H9 (cell line): ENCODE measurements at places on chromosomes 4 and X.

- no peak for DNase-seq
Measured at GRCh38 chr4:54255881-54256280, 26.8 kb downstream of the PDGFRA start.

DNA sequence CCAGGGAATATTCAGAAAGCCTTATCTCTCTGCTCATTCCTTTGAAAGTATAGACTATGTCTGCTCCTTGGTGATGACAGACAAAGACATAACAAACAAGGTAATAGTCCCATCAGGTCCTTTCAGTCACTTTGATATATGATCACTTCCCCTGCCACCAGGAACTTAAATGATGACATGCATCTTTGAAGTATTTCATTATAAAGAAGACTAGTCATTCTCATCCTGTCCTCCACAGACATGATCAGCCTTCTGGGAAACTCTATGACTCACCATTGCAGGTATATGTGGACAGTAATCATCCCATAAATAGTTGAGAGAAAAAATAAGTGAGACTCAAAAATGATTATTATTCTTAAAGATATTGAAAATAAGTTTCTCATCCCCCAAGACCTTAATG, 117.5 kb upstream of the VCX2 start:
- no peak for DNase-seq

DNA sequence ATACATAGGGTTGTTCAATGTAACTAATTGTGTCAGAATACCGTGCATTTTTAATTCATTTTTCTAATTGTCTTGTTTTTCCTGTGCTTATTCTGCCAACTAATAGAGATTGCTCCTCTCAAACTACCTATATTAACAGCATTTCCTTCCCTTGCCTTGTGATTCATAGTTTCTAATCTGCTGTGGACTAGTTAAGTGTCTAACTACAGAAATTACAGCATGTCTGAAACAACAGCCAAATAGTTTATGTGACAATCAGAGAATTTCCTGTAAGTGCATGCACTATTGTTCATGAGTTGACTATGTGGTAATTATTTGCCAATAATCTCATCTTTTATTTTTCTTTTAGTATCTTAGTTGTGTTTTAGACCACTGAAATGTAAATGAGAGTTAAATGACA, 4.1 kb upstream of the SEC24B start:
- no peak for DNase-seq

- no peak for DNase-seq
Measured at GRCh38 chr4:80726471-80726870, 304.0 kb upstream of the BMP3 start.

- no peak for DNase-seq
Measured at GRCh38 chr4:54547299-54548097, 110.3 kb upstream of the KIT start.

DNA sequence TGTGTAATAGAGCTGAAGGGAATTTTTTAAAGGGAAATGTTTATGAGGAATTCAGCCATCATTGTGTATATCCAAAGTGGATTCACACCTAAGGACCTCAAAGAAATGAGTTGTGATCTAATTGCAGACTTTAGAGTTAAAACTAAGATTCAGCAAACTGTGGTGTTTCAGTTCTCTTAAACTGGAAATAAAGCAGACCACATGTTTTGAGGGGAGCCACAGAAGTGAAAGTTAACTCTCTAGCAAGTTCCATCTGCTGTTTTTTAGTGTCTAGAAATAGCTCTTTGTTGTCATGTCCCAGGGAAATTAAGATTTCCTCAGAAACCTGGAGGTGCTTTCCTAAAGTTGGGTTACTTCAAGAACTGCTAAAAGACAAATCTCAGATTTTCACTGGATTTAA, 97.3 kb upstream of the DDX3X start:
- no peak for DNase-seq

GRCh38 chr4:44720371-44720770, 6.0 kb downstream of the GNPDA2 start:
- no peak for DNase-seq

GRCh38 chr4:87409420-87409939, 12.9 kb upstream of the NUDT9 start:
- no peak for DNase-seq

DNA sequence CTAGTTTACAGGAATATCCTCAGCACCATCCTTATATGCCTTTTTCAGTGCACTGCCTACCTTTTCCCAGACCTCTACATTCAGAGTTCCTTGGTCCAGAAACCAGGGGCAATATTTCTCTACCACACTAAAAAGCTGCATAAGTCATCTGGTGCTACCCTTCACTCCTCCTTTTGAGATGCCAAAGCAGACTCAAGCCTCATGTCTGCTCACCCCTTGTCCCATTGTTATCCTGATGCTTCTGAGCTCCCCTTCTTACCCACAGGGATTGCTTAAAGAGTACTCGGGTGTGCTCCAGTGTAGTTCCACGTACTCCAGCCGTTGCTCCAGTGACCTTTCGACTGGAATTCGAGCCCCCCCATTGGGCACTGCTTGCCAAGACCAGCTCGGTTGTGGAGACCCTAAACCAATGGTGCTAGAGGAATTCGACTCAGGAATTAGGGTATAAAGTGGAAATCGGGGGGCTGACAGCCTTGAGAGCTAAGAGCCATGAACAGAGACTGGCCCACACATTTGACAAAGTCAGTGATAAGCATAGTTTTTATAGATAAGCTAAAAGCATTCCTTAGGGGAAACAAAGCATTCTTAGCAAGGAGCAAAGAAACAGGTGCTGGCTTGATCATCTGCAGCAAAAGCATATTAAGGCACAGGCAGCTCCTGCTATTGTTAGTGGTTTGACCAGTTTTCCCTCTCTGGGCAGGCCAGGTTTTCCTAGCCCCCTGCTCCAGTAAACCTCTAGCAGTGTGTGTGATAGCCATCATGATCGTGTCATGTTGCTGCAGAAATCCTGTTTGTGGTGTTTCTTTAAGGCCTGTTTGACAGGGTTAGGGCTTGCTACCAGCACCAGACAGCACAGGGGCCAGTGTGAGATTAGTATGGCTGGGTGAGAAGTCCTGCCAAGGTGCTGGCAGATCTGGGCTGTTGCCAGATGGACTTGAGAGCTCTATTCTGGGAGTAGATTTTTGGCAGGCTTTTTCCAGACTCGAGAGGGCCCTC, 57.5 kb upstream of the WDR1 start:
- DNase-seq = no peak

DNA sequence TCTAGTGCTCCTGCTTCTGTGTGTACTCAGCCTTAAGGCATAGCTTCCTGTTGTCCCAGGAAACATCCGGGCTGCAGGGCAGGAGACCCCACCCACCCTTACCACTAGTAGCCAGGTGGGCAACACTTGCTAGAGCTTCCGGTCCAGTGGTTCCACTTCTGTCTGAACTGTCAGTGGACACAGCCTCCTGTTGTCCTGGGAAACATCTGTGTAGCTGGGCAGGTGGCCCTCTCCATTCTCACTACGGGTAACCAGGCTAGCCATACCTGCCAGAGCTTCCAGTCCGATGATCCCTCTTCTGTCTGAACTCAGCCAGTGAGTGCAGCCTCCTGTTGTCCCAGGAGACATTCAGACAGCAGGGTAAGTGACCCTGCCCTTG, 372.2 kb downstream of the INPP4B start:
- DNase-seq = no peak

DNA sequence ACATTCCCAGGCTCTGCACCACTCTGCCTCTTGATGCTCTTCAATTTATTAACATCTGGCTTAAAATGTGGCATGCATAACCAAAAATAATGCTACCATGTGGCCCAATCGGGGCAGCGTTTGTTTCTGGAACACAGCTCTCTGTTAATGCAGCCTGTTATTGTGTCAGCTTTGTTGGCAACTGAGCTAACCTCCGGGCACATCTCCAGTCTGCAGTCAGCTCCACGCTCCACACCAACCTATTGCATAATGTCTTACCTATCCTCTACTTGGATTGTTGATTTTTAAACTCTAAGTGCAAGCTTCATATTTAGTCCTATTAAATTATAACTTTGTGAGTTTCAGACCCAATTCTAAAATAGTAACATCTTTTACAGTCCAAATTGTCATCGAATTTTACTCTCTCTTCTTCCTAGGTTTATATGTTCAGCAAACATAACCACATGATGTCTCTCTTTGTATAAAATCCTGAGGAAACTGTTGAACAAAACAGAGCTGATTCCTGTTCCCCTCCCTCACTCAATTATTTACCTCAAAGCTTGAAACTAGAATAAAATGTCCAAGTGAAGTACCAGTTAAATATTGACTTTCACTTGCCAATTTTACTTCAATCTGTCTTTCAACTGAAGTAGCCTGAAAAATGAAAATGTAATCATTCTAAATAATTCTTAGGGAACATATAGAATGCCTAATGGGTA, 92.2 kb upstream of the RAPGEF2 start:
- DNase-seq = no peak

DNA sequence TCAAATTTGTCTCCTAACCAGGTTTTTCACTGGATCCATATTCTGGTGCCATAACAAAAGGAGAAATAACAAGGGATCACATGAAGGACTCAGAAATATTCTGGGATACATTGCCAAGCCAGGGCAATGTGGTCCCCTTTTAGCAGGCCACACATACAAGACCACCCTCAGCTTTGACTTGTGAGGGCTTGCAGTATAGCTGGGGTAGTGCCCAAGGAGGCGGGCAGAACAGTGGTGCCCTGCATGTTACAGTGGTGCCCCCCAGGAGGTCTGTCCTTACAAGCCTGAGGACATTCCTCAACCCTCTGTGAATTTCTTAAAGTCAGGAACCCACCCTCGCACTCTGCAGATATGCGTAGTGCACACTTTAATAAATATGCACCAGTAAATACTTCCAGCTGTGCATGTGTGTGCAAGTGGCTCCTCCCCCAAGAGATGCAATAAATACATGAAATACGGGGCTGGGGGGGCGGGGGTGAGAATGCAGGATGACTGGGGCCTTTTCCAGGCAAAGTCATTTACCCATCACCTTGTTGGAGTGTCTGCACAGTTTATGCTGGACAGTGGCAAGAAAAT, 34.4 kb upstream of the TBL1X start:
- no peak for DNase-seq

DNA sequence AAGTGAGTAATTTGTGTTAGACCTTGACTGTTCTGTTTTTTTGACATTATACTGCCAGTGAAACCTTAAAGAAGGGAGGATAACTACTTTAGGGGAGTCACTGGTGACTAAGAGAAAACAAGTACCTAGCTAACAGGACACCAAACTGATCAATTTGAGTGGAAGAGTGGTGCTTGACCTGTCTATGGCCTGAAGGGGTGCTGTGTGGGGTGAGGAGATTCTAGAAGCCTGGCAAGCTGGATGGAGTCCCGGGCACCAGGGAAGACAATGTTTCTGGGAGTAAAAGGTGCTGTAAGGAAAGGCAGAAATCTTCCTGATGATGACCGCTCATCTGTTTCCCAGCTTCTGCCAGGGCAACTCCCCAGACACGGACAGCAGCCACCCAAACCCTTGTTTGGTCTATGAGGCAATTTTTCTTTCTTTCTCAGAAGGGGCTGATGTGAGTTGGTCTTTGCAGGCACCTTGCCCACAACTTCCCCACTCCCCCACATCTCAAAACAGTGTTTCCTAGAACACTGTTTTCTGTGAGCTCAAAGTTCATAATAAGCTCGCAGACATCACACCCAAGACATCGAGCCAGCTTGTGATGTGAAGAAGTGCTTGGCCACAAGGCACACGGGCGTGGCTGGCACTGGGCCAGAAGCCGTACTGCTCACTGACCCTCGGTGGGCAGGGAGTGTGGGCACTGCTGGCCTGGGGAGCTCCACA, 4.6 kb downstream of the TXK start:
- DNase-seq = no peak

DNA sequence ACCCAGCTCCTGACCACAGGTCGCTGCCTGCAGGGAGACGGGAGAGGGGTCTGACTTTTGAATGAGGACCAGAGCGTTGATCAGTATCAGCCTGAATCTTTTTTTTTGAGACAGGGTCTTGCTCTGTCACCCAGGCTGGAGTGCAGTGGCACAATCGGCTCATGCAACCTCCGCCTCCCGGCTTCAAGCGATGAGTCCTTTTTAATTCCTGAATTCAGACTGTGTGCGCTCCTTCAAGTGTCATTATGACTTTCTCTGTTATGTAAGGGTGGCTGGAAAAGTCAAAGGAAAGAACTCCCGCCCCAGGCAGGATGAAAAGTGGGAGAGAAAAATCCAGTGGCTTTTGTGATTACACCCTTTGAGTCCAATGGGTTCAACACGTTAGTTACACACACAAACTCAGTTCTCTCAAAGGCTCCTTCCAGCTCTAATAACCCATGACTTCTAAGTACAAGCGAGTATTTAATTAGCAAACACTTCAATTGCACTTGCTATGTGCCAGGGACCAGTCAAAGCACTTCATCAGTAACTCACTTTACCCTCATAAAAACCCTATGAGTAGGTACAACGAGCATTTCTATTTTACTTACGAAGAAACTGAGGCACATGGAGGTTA, 44.4 kb downstream of the PDHA1 start:
- DNase-seq = no peak

- DNase-seq = no peak
Measured at GRCh38 chr4:174835536-174835935, 6.5 kb upstream of the GLRA3 start.

GRCh38 chrX:78125148-78125547, 14.3 kb downstream of the TAF9B start:
- DNase-seq = no peak

DNA sequence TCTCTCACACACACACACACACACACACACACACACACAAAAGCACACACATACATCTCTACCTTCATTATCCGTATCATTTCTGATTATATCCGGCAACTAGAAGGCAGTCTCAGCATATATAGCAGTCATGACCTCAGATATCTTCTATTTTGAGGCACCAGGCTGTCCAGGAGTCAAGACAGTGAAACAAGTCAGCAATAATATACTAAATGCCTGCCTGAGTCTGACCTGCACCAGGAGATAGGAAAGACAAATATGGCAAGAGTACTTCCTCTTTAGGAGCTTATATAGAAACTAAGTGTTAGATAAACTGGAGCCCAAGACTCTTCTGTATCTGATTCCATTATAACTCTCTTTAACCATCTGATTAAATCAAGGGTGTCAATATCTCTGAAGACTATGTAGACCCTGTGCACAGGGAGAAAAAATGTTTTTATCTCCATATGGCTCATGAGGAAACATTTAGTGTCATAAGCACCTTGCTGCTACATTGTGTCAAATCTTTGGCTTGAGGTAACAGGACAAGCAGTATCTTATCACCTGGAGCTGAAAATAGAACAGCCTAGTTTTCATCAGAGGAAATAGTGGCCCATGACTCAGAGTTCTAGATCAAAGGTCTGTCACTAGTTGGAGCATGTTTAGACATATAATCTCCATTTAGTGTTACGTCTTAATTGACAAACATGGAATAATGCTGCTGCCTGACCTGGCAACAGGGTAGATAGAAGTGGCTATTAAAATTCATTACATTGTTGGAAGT, 27.0 kb upstream of the FAM47B start:
- DNase-seq = no peak

DNA sequence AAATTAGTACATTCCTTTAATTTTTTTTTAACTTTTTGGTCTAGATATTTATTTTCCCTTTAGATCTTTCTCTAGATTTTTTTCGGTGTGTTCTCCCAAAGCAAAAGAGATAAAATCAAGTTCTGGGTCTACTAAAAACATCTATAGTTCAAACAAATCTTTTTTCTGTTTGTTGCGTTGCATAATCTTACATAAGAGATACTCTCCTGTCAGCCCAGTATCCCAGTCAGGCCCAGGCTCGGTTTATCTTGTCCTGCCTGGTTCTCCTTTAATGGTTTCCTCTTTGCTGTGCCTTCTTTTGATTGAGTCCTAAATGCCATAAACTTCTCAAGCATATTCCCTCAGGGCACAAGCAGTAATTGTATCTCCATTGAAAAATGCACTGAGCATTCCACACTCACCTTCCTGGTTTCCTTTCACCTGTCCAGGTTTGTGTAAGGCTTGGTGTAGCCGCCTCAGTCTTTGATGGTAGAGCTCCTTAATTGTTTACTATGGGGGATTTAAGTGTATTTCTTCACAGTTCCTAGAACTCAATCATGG, 104.9 kb downstream of the TMEM131L start:
- no peak for DNase-seq
